Activated CD8-positive, alpha-beta T cell treated with anti-CD3 and anti-CD28 coated beads, Interleukin-2, amount 10 ng/mL, durations not matched to agents 7 days and 5 days (primary cell): ENCODE measurements at places on chromosomes 16 and 17. TPM values are rescaled to one million over a fixed set of nuclear protein-coding genes. Genes with fewer than 3 reads are reported as not detected.

The HEATR3 gene
- total RNA-seq: 31.7 TPM

The MFSD6L gene
- total RNA-seq: 1.4 TPM

The STAC2 gene
- total RNA-seq: not detected

The TLK2 gene
- total RNA-seq: 33.4 TPM

The GLTPD2 gene
- total RNA-seq: not detected

- DNase-seq: no peak
- no peak overlapping the region for H3K4me3 ChIP-seq
- H3K27ac ChIP-seq: no peak overlapping the region
- peaks cover 2% of the 10 kb centered on the region for H3K27me3 ChIP-seq
- H3K4me1 ChIP-seq: peaks cover 27% of the 10 kb centered on the region
Observed at GRCh38 chr17:40828454-40829044, 6.1 kb upstream of the KRT10 start.

DNA sequence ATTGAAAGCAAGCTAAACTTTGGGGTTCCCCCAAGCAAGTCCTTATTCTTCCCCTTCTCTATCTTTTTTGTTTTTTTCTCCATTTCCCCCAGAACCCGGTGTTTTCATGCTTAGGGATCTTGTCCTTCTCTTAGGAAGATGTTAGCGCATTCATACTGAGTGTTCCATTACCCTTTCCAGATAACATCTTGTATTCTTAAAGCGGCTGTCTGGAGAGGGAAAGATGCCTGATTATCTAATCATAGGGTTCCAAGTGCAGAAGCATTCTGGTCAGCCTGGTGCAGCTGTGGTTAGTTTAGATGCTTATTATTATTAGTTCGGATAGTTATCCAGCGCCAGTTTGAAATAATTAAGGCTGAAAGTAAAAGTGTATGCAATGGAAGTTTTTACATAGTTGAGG lies 2.0 kb downstream of the TOM1L1 start:
- H3K4me1 ChIP-seq: peaks cover 9% of the 10 kb centered on the region
- H3K27me3 ChIP-seq: peaks cover 25% of the 10 kb centered on the region
- H3K4me3 ChIP-seq: no peak overlapping the region
- DNase-seq: no peak
- H3K27ac ChIP-seq: no peak overlapping the region
- H3K36me3 ChIP-seq: no peaks in the 10 kb centered on the region

GRCh38 chr16:87693827-87694226 lies 72.0 kb downstream of the KLHDC4 start:
- DNase-seq: no peak
- H3K4me1 ChIP-seq: peaks cover 5% of the 10 kb centered on the region
- H3K27ac ChIP-seq: no peak overlapping the region
- peaks cover 10% of the 10 kb centered on the region for H3K36me3 ChIP-seq
- H3K4me3 ChIP-seq: no peak overlapping the region
- no peaks in the 10 kb centered on the region for H3K27me3 ChIP-seq

- peaks cover 35% of the 10 kb centered on the region for H3K4me1 ChIP-seq
- H3K27ac ChIP-seq: peak overlapping the region; percentile 39
- peaks cover 33% of the 10 kb centered on the region for H3K36me3 ChIP-seq
- no peak overlapping the region for H3K4me3 ChIP-seq
Observed at GRCh38 chr17:66678827-66679226, 156.1 kb upstream of the CACNG5 start.

- no peak for DNase-seq
- no peak overlapping the region for H3K4me3 ChIP-seq
- no peak overlapping the region for H3K27ac ChIP-seq
- no peaks in the 10 kb centered on the region for H3K4me1 ChIP-seq
Observed at GRCh38 chr17:149897-150584, 12.7 kb downstream of the SCGB1C2 start.

GRCh38 chr17:16976725-16977550 lies 5.0 kb upstream of the TNFRSF13B start:
- DNase-seq: no peak
- H3K27ac ChIP-seq: peak overlapping the region; percentile 45

GRCh38 chr16:23128056-23128455 lies 21.2 kb downstream of the USP31 start:
- H3K27ac ChIP-seq: no peak overlapping the region
- H3K4me1 ChIP-seq: no peaks in the 10 kb centered on the region
- DNase-seq: no peak
- H3K27me3 ChIP-seq: peaks cover 2% of the 10 kb centered on the region
- no peak overlapping the region for H3K4me3 ChIP-seq
